NCI-H2171 treated with DMSO at 0.1 percent for 48 hours (cell line): ENCODE measurements at places on chromosomes 5 and 9.
A peak's percentile ranks its signal among the peaks of the same experiment; 100 is the strongest.

- no peak for DNase-seq
Measured at GRCh38 chr9:76561900-76562299, 102.9 kb downstream of the GCNT1 start.

GRCh38 chr9:27586304-27586703, 13.0 kb upstream of the C9orf72 start:
- no peak for DNase-seq

- DNase-seq: no peak
Measured at GRCh38 chr5:150122158-150122510, 33.5 kb downstream of the PDGFRB start.

GRCh38 chr5:133702791-133703770, 90.7 kb upstream of the FSTL4 start:
- DNase-seq: no peak

DNA sequence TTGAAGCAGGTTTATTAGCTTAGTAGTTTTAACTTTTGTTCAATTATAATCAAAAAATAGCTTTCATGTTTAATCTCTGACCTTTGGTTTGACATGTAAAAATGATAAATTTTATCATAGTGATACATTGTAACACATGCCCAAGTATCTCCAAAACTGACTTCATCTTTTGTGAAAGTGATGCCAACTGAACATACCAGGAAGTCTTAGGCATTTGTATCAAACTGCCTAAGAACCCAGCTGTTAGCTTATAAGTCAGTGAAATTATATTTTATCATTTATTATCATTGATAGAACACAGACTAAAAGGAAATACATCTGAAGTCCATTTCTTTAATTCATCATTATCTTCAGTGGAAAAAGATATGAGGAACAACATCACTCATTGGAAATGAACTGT, 39.1 kb downstream of the NIPBL start:
- DNase-seq: no peak

DNA sequence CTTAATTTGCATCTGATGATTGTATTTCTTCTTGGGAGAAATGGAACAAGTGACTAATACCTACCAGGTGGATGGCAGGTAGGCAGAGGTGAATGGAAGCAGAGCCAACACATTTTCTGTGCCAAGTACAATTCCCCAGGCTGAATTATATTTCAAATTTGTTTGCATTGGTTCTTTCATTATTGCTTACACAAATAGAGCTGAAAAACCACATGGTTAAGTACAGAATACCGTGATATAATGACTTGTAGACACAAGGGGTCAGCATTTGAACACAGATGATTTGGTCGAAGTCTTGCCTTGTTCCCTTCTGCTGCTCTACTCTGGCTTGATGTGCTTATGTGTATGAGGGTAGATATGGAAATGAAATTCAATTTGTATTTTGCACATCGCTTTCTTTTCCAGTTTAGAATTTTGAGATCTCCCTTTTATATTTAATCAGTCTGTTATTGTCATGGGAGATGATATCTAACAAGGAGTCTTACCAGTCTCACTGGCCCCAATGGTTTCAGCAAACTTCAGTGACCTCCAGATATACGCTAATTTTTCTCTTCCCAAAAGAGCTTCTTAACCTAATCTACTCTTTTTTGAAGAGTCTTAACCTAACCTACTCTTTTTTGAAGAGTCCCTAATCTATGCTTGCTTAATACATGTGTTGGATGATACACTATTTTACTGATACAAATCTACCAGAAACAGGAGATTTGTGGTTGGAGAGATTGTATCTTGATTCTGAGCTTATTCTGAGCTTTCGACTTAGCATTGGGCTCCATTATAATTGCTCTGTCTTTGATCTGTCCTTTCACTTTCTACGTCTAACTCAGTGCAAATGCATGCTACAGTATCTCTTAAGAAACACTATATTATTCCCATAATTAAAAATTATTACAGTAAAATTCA, 88.1 kb downstream of the PCSK1 start:
- peak; percentile 61 for DNase-seq

DNA sequence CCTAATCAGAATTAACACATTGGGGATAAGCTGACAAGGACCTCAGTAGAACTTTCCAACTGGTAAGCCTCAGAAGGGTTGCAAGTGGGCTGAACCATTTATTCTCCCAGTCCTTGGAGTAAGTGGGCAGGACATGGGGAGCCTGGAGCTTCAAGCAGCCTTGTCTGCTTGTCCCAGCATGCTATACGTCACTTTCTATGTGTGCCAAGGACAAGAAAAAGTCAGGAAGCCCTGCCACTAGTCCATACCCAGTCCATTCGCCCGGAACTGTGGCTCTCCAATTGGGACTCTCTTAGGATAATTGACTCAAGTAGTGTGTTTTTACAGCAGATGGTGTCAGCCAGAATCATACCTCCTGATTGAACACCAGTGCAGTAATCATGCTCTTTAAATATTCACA, 62.6 kb upstream of the FRRS1L start:
- peak; percentile 30 for DNase-seq

DNA sequence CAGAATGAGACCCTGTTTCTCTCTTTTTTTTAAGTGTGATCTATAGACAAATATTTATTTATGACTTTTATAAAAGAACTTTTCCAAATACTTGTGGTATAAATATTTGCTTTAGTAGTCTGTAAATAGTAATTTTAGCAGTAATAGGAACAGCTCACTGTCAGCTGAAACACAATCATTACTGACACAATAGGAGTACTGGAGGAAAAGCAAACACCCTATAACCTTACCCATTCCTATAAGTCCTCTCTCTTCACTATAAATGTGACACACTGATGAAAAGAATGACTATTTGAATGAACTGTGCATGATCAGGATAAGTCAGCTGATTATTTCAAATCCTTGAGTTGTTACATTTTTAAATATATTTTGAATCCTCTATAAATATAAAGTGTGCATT, 72.4 kb downstream of the CDH12 start:
- DNase-seq: no peak

DNA sequence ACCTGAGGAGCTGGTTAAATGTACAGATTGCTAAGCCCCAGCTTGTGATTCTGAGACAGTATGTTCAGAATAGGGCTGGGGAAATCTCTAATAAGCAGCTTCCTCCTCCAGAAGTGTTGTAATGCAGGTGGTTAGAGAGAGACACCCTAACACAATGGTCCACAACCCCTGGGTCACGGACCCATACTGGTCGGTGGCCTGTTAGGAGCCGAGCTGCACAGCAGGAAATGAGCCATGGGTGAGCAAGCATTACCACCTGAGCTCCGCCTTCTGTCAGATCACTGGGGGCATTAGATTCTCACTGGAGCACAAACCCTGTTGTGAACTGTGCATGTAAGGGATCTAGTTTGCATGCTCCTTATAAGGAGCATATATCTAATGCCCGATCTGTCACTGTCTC, 61.8 kb downstream of the SLC36A1 start:
- DNase-seq: peak; percentile 37

DNA sequence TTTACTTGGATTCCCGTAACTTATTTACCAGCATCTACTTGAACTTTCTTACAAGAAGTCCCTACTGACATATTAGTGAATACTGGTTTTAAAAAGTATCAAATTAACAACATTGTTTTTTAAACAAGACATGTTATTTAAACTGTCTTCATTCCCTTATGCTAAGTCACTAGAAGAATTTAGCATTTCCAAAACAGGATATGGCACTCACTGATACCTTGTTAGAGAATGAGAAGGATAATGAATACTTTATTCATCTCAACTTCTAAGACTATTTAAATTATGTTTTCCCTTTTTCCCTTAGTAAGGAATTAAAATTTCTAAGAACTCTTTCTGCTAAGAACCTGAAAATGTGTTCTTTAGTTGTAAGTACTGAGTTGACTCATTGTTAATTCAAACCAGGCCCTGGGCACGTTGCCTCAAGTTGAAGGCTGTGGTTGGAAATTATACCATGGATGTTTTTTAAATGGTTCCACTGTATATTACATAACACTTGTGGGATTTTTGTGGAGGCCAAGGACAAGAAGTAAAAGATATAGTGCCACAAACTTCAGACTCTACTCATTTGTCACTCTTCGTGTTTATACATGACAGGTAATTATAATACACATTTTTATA, 219.0 kb upstream of the EDIL3 start:
- DNase-seq: no peak

DNA sequence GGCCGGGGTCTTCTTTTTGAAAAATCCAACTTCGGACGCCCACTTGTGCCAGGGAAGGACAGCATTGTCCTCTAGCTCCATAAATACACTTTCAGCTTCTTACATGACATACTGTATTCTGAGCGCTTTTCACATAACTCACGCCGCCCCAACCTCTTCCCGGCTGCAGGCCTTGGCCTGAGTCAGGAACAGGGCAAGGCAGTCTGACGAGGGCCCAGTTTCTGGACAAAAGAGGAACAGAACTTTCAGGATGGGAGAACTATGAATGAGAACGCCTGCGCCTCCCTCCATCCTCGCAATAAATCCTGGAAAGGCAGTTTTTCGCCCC, 650 bp downstream of the DCTN4 start:
- no peak for DNase-seq

DNA sequence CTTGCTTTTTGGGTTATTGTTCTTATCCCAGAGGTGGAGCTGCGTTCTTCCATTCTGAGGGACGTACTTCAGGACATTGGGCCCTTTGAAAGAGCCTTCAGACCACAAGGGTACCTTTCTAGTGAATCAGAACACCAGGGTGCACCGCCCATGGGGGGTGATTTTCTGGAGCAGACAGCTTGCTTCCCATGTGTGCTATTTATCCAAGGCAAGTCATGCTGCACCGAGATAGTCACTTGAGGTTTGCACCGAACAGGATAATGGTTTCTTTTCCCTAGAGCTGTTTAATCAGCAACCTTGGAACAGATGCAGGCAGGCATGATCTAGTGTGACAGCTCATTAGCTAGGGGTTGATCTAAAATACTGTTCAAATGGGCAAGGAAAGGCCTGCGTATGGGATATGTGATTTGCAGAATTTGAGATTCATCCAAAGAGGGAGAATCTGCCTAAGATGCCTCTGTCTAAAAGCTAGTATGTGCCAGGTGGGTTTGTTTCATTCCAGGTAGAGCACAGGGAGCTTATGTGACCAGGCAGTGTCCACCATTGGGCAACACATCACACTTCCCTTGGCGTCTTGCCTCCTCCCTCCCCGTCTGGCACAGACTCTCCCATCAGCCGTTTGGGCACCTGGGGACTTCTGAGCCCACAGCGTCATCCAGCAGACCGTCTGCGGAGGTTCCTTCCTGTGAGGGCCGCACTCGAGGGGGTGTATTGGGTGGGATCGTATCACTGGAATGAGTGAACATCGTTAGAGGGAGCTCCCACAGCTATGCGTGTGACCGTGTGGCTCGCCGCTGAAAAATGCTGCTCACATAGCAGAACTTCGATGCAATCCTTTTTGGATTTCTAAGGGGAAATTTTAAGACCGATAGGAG, 23.0 kb downstream of the ABL1 start:
- peak; percentile 83 for DNase-seq

- DNase-seq: no peak
Measured at GRCh38 chr5:42994246-42994554, 45.9 kb downstream of the ANXA2R start.

GRCh38 chr5:53490747-53491146, 10.3 kb downstream of the FST start:
- DNase-seq: peak; percentile 24
